ENCODE measurements at places on chromosomes 1 and 21. TPM values are rescaled to one million over a fixed set of nuclear protein-coding genes. Genes with fewer than 3 reads are reported as not detected.

Gene CBS
- total RNA-seq, result 23.6 TPM

Gene AGT
- total RNA-seq, result not detected

Gene DENND2D
- 3.4 TPM for total RNA-seq

Gene IGFN1
- total RNA-seq, result not detected

Gene C1orf167
- total RNA-seq, result not detected

Gene WLS
- total RNA-seq, result 53.6 TPM

Measured in melanocyte of skin (primary cell).